ENCODE measurements at places on chromosomes 16 and 17.

GRCh38 chr17:77734371-77735080 is 224.0 kb upstream of the TNRC6C start:
- peak; percentile 90 for DNase-seq

DNA sequence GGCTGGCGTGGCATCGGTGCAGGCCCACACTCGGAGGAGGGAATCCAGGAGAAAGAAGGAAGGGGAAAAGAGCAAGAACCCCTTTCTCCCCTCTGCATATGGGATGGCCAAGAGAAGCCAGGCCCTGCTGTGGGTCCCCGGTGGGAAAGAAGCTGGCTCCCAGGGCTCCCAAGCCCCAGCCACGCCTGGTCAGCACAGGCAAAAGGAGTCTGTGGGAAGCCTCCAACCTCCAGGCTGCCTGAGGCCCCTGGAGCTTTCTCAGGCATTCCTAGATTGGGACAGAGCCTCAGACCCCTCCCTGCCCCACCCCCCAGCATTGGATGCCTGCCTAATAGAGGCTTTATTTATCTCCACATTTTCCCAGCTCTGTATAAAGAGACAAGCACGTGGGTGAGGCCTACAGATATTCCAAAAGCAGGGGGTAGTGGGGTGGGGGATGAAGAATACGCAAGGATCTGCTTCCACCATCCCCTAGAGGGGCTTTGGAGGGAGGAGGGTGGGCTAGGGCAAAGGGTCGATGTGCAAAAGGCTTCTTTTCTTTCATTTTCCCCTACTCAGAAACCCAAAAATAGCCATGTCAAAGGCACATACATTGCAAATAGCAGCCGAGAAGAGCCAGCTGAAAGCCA is 56.4 kb downstream of the MPRIP start:
- DNase-seq = peak; percentile 77

DNA sequence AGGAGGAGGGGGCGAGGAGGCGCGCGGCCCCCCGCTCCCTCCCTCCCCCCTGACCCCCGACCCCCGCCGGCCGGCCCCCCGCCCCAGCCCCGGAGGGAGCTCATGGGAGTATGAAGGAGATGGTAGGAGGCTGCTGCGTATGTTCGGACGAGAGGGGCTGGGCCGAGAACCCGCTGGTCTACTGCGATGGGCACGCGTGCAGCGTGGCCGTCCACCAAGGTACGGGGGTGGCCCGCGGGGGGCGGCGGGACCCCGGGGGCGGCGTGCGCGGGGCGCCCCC is 390 bp downstream of the MLLT6 start:
- DNase-seq = no peak

GRCh38 chr17:5585287-5585794 is 1.0 kb upstream of the NLRP1 start:
- no peak for DNase-seq

GRCh38 chr17:59124665-59125064 is 18.0 kb upstream of the TRIM37 start:
- no peak for DNase-seq

DNA sequence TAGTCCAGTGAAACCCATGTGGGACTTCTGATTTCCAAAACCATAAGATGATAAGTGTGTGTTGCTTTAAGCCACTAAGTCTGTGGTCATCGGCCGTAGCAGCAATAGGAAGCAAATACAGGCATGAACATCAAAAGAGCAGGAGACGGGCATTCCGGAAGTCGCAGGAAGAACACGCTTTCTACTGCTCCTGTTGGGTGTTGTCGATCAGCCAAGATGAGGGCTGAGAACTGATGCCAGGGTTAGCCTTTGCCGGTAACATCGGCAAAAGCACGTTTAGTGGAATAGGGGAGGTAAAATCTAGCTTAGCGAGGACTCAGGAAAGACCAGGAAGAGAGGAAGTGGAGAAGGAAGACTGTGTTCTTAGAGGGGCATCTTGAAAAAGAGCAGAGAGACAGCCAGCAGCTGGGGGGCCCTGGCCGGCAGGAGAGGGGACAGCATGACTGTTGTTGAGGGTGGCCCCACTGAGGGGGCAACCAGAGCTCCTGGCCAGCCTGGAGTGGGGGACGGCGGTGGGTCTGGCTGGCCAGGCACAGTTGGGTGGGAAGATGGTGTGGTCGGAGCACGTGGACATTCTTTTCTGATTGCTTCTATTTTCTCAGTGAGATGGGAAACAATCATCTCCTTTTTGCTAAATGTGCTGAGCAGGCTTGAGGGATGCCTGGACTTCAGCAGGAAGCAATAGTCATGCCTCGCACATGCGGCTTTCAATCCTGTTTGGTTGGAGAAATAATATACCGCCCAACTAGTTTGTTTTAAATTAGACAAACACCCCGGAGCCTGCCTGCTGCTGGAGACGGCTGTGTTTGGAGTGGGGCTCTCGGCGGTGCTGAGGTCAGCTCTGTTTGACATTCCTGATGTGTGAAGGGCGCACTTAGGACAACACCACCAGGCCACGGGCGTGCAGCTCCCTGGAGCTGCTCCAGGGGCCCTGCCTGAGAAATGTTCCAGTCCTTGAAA is 109.9 kb downstream of the METRNL start:
- DNase-seq = peak; percentile 43

DNA sequence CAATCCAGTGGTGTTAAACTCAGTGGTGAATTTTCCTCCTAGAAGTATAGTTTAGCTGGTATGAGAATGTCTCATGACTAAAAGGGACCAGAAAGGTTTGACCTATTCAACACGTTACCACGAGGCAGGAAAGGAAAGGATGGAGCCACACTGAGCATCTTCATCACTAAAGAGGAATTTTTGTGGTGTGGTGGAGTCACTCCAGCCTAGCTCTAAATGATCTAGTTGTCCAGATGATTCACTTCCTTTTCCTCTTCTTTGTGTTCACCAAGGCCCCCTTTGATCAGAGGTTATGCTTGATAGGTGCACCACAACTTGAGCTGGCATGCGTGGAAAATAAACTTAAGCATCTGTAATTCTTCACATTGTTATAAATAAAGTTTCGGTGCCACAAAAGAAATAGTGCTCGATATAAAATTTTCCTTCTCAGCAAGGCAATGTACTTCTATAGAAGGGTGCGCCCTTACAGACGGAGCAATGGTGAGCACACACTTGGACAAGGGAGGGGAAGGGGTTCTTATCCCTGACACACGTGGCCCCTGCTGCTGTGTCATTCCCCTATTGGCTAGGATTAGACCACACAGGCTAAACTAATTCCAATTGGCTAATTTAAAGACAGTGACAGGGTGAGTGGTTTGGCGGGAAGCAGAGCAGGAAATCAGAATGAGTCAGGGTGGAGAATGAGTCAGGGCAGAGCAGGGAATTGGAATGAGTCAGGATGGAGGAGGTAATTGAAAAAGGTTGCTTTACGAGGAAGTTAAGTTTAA is 254.6 kb downstream of the HS3ST3A1 start:
- no peak for DNase-seq

GRCh38 chr17:80474231-80474960 is 2.0 kb downstream of the NPTX1 start:
- DNase-seq = no peak

- no peak for DNase-seq
Observed at GRCh38 chr17:73641826-73642600, 2.2 kb downstream of the SDK2 start.

DNA sequence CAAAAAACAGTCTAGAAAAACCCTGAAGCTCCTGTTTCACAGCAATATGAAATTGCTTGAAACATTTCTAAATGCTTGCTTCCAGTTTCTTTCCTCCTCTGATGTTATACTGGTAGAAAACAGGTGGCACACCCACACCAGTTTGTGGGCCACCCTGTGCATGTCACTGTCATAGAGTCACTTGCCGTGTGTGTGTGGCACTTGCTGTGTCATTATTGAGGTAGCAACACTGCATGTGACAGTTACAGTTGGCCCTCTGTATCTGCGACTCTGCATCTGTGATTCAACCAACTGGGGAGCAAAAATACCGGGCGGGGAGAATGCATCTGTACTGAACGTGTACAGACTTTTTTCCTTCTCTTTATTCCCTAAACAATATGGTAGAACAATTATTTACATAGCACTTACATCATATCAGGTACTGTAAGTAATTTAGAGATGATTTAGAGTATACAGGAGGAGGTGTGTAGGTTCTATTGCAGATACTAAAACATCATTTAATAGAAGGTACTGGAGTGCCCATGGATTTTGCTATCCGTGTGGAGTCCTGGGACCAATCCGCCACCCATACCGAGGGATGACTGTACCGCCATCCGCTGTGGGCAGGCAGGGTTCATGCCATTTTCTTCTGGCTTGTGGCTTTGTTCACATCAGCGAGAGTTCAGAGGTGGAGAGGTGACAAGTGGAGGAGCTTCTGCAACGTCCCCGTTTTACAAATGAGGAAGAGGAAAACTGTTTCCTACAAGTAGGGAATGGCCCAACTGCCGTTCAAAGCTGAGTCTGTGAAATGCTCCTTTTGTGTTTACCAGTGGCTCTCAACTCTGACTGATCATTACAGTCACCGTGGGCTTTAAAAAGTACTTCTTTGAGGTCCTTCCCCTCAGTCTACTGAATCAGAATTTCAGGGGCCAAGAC is 373.7 kb downstream of the SNX29 start:
- DNase-seq = no peak

DNA sequence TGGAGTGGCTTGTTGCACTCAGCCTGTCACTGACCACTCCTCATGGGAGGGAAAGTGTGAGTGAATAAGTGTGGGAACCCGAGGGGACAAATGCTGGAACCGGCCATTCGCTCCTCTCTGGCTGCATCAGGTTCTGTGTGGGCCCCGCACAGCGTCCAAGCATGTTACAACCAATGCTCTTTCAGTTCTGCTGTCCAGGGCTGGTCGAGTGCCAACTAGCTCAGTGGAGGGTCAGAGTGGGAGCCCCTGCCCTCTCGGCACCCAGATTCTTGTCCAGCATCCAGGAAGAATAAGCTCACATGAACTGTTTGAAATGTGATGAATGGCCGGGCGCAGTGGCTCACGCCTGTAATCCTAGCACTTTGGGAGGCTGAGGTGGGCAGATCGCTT is 48.3 kb upstream of the FBXO47 start:
- DNase-seq = no peak
